ENCODE measurements at places on chromosomes 2 and 18. TPM values are rescaled to one million over a fixed set of nuclear protein-coding genes. Genes with fewer than 3 reads are reported as not detected.

RAB6C gene
- total RNA-seq = not detected

DNA sequence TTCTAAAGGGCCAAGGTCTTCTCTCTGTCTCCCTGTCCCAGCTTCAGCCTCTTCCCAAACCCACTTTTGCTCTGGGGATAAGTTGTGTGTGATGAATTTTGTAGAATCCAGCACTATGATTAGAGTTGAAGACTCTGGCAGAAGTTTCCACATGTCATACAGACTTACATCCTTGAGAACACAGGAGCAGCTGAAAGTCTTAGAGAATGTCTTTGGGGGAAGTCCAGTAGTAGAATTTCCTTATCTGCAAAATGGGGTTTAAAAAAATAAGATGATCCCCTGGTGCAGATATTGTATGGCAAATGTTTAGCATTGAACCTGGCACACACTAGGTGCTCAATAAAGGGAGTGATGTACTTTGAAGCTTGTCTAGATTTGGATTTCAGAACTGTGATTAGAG, 65.2 kb downstream of the TMEM247 start:
- peaks cover 18% of the 10 kb centered on the region for H3K4me1 ChIP-seq
- DNase-seq = no peak
- H3K27ac ChIP-seq = 0 out of 2 replicates have a peak overlapping the region, but pooled peaks have one; percentile 15
- peaks cover 35% of the 10 kb centered on the region for H3K36me3 ChIP-seq
- H3K4me3 ChIP-seq = no peak overlapping the region

GRCh38 chr2:234912437-234912836, 39.4 kb upstream of the SH3BP4 start:
- H3K4me3 ChIP-seq = no peak overlapping the region
- no peaks in the 10 kb centered on the region for H3K27me3 ChIP-seq
- no peaks in the 10 kb centered on the region for H3K4me1 ChIP-seq
- DNase-seq = no peak
- H3K27ac ChIP-seq = no peak overlapping the region
- H3K36me3 ChIP-seq = no peaks in the 10 kb centered on the region

KRCC1 gene
- total RNA-seq = 62.7 TPM
